AG04449 (cell line): ENCODE measurements at places on chromosomes 16 and 17.

- no peak for DNase-seq
Measured at GRCh38 chr16:57022445-57022844, 33.1 kb downstream of the NLRC5 start.

- no peak for DNase-seq
Measured at GRCh38 chr17:78104540-78104941, 24.0 kb downstream of the TMC6 start.

GRCh38 chr17:50153650-50154575 is 3.4 kb upstream of the PPP1R9B start:
- no peak for DNase-seq

- no peak for DNase-seq
Measured at GRCh38 chr17:75105126-75106080, 4.4 kb upstream of the ARMC7 start.

DNA sequence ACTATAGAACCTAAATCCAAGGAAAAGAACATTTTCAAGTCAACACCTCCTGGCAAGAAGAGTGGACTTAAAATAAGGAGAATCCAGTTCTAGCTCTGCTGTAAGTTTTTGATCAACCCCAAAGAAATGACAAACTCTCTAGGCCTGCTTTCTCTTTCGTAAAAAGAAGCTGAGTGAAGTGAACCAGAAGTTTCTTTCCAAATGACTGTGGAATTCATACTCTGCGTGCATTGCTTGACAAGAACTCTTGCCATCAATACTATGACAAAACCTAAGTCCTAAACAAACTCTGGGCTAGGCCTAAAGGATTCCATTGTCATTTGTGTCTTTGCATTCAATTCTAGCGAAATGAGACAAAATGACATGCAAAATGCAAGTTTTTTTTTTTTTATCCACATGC is 187.5 kb upstream of the SOX9 start:
- no peak for DNase-seq

DNA sequence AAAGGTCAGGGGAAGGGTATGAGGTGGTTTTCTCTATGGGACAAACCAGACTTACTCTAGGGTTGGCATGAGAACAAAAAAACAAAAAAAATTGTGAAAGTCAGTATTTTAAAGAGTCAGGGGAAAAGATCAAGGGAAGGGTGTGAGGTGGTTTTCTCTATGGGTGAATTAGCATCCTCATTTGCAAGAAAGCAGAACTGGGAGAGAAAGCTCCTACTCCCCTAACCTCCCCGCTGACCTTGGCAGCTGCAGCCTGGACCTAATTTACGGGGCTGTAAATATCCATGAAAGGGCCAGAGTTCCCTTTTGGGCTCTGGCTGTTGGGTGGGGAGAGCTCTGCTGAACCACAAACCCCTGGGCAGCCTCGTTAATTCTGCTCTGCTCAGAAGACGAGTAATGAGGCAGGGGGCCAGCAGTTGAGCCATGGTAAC is 10.6 kb downstream of the RHBDL3 start:
- DNase-seq = no peak

DNA sequence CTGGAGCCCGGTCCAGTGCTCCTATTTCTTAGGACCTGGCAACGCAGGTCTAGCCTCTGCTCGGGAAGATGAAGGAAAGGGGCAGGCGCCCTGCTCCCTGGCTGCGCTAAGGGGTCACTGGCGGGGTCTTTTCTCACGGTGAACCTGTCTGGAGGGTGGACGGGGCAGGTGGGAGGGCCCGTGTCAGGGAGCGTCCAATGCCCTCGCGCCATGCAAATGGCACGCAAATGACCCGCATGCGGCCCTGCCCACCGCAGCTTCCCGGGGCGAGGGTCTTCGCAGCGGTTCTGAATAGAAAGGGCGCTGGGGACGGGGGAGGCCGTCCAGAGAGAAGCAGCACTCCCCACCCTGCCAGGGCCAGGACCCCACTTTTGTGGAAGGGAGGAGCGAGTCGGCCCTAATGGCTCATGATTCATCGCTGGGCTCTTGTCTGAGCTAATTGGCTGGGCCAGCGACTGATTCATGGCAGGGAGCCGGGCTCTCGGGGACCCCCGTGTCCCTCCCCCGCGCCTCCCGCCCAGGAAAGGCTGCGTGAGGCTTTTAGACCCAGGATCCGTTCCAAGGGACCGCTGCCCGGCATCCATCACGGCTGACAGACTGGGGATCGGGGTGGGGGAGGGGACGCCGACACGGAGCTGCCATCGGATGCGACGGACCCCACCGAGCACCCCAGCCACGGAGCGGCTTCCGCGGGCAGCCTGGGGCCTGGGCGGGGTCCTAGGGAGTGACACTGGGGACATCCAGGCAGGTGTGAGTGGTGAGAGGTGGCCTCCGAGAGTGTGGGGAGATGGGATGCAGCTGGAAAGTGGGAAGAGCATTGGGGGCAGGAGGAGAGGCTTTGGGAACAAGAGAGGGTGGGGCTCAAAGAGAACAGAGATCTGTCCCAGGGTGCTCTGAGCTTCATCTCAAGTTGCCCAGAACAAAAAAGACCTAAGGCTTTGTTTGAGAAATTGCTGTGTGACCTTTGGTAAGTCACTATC is 25.0 kb upstream of the NGFR start:
- no peak for DNase-seq

DNA sequence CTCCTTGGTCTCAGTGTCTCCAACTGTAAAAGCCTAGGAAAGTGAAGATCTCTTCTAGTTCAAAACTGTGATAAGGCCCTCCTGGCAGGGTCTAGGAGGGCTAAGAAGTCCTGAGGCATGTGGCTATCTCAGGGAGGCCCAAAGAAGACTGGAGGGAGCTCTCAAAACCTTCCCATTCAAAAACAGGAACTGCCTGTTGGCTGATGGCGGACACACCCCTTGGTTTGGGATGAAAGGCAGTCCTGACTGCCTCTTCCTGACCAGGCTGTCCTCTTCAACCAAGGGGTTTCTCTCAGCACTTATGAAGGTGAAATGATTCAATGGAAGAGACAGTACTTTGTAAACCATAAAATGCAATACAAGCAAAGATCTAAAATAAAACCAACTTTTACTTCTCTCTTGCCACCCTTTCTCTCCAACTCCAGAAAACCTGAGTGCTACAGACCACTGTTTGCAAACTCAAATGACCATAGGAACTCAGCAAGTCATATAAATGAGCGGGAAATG is 4.7 kb downstream of the ZNF764 start:
- DNase-seq = no peak

DNA sequence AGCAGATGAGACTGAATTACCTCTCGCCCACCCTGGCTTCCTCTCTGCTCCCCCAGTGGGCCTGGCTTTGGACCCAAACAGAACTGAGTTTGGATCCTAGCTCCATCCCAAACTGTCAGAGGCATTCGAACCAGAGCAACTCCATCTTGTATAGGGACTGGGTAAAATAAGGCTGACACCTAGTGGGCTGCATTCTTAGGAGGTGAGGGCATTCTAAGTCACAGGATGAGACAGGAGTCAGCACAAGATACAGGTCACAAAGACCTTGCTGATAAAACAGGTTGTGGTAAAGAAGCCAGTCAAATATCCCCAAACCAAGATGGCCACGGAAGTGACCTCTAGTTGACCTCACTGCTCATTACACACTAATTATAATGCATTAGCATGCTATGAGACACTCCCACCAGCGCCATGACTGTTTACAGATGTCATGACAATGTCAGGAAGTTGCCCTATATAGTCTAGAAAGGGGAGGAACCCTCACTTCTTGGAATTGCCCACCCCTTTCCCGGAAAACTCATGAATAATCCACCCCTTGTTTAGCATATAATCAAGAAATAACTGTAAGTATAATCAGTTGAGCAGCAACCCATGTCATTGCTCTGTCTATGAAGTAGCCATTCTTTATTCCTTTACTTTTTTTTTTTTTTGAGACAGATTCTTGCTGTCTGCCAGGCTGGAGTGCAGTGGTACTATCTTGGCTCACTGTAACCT is 44.4 kb downstream of the LYRM1 start:
- DNase-seq = no peak

DNA sequence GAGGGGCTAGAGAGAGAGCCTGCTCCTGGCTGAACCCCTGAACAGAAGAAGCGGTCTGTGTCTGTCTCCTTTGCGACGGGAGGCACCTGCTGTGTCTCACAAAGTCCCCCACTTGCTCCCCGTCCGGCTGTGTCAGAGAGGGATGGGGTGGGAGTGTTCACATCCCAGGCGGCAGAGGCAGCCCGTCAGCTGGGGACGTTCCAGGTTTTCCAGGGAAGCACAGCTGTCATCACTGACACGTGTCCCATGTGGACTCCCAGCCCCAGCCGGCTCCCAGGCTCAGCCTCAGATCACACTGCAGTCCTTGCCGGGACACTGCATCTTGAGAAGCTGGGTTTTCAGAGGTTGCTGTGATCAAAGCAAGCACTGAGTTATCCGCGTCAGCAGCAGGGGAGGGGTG is 1.6 kb downstream of the TELO2 start:
- DNase-seq = no peak

DNA sequence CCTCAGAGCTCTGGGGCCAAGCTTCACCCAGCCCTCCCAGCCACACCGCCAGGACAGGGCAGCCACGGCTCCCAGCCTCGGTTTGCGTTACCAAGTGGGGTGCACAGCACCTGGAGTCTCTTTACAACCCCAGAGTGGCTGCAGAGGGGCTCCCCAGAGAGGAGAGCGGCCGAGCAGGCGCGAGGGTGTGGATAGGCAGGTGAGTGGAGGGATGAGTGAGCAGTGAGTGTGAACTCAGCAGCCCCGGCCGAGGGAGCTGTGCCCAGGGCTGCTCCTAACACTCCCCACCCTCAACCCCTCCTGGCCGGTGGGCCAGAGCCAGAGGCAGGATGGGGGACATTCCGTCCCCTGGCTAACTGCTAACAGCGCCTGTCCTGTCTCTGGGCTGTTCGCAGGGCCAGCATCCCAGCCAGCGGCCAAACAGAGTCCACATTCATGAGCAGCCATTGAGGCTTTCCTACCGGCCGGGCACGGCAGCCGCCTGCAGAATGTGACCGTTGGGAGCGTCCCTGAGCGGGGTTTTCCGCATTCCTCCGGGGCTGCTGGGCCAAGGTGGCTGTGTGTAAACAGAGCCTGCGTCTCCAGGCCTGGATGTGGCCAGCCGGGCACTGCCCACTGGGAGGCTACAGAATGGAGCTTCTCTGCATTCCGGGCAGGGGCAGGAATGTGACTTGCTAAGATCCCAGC is 5.3 kb downstream of the ZNF469 start:
- DNase-seq = no peak

- no peak for DNase-seq
Measured at GRCh38 chr17:43877451-43878155, 29.7 kb downstream of the MPP2 start.

GRCh38 chr17:4479340-4479981 is 19.2 kb upstream of the SPNS2 start:
- no peak for DNase-seq

DNA sequence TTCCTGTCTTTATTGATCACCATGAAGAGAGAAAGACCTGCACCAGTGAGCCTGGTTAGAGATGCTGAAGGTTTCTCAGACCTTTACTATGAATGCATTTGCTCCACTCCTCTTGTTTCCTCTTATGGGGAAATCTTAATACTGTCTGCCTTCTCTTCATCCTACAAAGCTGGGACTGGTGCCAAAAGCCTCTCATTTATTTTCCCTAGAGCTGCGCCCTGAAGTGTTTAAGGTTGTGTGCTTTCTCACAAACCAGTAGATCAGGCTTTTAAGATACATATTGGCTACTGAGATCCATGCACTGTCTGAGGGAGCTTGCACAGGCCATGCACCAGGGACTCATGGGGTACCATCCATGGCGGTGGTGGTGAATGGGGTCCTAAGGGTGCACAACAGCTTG is 286.1 kb upstream of the PMFBP1 start:
- no peak for DNase-seq

DNA sequence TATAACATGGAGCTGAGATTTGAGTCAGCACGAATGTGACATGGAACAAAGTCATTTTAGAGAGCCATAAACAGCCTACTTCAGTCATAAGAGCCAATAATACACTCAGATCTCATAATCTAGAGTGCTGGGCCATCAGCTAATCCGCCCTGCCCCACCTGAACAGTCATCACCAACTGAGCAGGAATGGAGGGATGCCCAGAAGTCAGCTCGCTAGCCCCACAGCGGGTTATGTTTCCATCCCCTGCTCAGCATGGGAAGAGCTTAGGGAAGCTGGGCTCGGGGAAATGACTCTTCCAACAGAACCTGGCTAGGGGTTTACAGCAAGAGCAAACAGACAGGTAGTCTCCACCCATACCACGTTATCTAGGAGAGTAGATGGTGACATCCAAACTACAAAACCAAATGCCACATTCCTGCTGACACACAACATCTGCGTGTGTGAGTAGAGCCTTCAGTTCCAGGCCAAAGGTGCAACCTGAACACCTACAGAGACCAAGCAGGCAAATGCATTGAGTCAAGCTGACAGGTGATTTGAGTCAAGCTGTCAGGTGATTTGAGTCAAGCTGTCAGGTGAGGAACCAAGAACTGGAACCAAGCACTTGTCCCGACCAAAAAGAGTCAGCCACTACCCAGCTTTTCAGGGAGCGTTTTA is 2.0 kb downstream of the TMEM11 start:
- no peak for DNase-seq

DNA sequence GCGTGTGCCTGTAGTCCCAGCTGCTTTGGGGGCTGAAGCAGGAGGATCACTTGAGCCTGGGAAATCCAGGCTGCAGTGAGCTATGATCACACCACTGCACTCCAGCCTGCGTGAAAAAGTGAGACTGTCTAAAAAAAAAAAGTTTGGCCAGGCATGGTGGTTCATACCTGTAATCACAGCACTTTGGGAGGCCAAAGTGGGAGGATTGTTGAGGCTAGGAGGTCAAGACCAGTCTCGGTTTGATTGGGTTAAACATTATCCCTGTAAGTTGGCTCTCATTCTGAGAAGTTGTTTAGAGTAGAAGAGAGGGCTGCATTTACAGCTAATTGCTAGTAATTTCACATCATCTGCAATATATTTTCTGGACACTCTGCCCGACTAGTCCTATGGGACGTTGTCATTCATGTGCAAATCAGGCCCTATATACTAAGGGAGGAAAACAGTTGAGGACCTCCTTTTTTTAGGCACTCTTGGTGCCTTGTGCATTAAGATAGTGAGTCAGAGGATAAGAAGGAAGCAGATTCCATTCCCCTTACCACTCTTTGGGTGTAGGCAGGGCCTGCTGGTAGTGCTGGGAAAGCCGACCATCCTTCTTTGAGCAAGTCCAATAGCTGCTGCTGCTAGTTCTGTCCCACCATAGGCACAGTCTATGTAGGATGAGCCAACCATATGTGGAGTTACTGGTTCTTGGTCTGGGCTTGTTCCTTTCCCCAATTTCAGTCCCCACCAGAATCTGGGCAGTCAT is 18.7 kb downstream of the HMOX2 start:
- no peak for DNase-seq

GRCh38 chr17:73697872-73698271 is 53.6 kb upstream of the SDK2 start:
- no peak for DNase-seq

- DNase-seq = no peak
Measured at GRCh38 chr17:47806026-47806912, 15.3 kb downstream of the OSBPL7 start.

- DNase-seq = no peak
Measured at GRCh38 chr17:46991617-46992016, 12.6 kb upstream of the RPRML start.
